ENCODE measurements at places on chromosomes 16 and 17. TPM values are rescaled to one million over a fixed set of nuclear protein-coding genes. Genes with fewer than 3 reads are reported as not detected.

DNA sequence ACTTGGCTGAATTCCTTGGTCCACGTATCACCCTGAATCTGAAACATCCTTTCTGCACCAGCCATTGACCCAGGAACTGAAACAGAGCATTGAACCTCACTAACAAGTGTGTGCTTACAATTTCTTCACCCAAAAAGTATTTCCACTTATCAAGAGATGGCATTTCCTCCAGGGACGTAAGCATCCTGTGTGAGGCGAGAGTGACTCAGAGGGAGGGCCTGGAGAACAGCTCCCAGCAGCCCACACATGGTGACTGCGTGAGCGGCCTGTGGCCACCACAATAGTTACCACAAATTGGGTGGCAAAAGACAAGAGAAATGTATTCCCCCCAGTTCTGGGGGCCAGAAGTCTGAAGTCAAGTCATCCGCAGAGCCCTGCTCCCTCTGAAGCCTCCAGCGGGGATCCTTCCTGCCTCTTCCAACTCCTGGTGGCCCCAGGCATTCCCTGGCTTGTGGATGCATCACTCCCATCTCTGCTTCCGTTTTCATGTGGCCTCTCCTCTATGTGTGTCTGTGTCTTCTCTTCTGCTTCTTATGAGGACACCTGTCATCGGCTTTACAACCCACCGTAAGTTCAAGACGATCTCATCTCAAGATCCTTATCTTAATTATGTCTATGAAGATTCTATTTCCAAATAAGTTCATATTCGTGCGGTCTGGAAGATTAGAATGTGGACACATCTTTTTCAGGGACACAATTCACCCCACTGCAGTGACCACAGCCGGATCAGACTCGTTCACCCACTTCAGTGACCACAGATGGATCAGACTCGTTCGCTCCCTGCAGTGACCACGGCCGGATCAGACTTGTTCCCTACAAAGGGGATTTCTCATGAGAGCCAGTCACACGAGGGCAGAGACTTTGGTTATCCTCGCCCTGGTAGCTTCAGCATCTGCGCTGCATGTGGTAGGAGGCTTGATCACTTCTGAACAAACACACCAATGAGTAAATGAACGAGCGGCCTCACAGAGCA lies 122.6 kb upstream of the FOXF1 start:
- DNase-seq, result no peak

- DNase-seq, result no peak
Measured at GRCh38 chr17:43928609-43929008, 13.7 kb downstream of the PPY start.

- no peak for DNase-seq
Measured at GRCh38 chr16:8990445-8990844, 26.7 kb upstream of the USP7 start.

DNA sequence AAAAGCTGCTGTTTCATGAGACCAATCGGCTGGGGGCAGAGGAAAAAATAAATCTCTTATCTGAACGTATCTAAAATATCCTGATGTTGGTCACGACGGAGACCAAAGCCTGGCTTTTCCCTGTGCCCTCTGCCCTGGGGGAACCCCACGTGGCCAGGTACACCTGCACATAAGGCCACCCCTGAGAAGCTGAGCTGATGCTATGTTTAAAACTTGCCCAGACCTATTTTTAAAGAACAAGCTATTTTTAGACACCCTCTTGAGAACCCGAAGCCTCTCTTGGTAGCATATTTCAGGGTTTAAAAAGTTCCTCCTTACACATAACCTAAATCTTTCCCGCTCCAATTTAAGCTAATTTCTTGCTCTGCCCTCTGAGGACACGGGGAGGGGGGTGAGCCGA lies 210.4 kb downstream of the GSG1L start:
- no peak for DNase-seq

DNAI2 gene
- not detected for total RNA-seq

GRCh38 chr17:14775731-14776492 lies 475.0 kb downstream of the HS3ST3B1 start:
- DNase-seq, result no peak

CACNG5 gene
- not detected for total RNA-seq

FTO gene
- total RNA-seq, result 116 TPM

DNA sequence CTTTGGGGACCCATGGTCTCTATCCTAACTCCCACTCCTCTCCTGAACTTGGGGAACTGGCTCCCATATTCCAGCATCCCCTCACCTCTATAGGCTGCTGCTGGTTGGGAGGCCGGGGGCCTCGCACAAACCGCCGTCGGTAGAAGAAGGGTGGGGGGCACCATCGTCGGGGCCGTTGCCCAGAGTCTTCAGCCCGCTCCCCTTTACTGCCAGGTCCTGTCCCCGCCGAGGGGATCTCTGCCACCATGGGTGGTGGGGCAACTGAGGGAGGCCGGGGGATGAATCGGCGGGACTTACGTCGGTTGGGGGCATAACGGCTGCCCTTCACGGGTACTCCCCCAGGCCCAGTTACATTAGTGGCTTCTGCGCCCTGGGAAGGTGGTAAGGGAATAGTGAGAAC lies 4.3 kb downstream of the YBX2 start:
- DNase-seq, result no peak

GRCh38 chr17:5139458-5139732 lies 23.6 kb downstream of the USP6 start:
- DNase-seq, result no peak

Data from ureter (tissue), 1 donor.